ENCODE measurements at places on chromosomes 16 and 17. TPM values are rescaled to one million over a fixed set of nuclear protein-coding genes. Genes with fewer than 3 reads are reported as not detected.

OMG gene
- 8.5 TPM for total RNA-seq

GFAP gene
- total RNA-seq = 365 TPM

ICAM2 gene
- total RNA-seq = 6.6 TPM

CCL3 gene
- total RNA-seq = 2.8 TPM

TBC1D3I gene
- total RNA-seq = not detected

CNTD1 gene
- total RNA-seq = 0.31 TPM

TMC8 gene
- total RNA-seq = 2.5 TPM

NTN1 gene
- 4.7 TPM for total RNA-seq

MMP28 gene
- 9.7 TPM for total RNA-seq

UTS2R gene
- total RNA-seq = not detected

CEP295NL gene
- total RNA-seq = 6.3 TPM

RNF227 gene
- 7.5 TPM for total RNA-seq

All from parietal lobe (tissue), 2 donors.